ENCODE measurements at places on chromosomes 7 and 10.

GRCh38 chr7:138934367-138934766 lies 46.8 kb downstream of the KIAA1549 start:
- no peak for DNase-seq

- DNase-seq: no peak
Observed at GRCh38 chr10:85614981-85615380, 751.6 kb downstream of the GRID1 start.

GRCh38 chr7:47933215-47933614 lies 15.1 kb downstream of the PKD1L1 start:
- no peak for DNase-seq

- DNase-seq: no peak
Observed at GRCh38 chr10:129078746-129079145, 388.3 kb upstream of the MGMT start.

DNA sequence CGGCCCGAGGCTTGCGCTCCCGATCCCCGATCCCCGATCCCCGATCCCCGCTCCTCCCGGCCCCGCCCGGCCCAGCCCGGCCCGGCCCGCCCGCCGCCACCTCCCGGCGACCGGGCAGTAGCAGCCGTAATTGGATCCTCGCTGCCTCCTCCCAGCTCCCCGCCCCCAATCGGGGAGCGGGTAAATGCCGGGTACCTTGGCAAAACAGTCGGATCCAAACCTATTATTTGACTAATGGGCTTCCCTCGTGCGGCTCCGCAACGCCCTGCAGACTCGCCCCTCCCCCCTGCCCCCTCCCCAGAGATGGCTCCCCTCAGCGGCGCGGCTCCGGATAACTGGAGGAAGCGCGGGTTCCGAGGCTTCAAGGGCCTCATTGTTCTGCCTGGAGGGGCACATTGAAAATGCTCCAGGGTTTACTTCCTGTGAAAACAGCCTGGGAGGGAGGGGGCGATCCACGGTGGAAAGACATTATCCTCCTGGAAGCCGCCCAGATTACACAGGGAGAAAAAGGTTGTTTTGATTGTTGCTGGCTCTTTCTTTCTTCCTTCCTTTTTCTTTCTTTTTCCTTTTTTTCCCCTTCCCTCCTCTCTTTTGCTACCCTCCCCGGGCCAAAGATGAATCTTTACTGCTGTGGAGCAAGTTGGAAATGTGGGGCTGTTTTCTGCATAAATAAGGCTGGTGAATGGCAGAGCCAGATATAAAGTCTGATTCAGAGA lies 94.7 kb upstream of the ZMIZ1 start:
- peak; percentile 26 for DNase-seq

- no peak for DNase-seq
Observed at GRCh38 chr10:121942749-121943416, 15.1 kb upstream of the ATE1 start.

- peak; percentile 84 for DNase-seq
Observed at GRCh38 chr10:102461187-102462054, 10.1 kb upstream of the C10orf95 start.

GRCh38 chr10:43944381-43945093 lies 295.9 kb upstream of the ZNF32 start:
- no peak for DNase-seq

GRCh38 chr7:142338633-142339501 lies 81.0 kb upstream of the PRSS58 start:
- no peak for DNase-seq

DNA sequence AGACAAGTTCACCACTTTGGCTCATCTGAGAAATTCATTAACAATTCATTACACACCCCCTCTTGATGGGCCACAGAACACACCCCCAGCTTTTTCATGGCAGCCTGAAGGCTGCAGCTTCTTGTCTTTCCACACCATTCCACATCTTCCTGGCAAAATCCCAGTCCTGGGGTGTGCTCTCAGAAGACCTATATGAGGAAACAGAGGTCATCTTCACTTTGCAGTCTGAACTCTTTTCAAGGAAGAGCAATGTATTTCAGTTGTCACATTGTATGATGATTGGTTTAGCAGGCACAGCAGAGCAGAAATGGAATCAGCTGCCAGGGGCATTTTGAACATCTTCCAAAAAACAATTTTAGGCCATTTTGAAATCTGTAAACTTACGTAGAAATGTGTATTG lies 7.8 kb upstream of the LRRC27 start:
- no peak for DNase-seq

GRCh38 chr7:39616138-39616537 lies 7.2 kb upstream of the RALA start:
- DNase-seq: no peak

- DNase-seq: no peak
Observed at GRCh38 chr10:118953598-118954393, 75.7 kb upstream of the NANOS1 start.

GRCh38 chr7:75064291-75064690 lies 9.3 kb downstream of the RCC1L start:
- DNase-seq: no peak

DNA sequence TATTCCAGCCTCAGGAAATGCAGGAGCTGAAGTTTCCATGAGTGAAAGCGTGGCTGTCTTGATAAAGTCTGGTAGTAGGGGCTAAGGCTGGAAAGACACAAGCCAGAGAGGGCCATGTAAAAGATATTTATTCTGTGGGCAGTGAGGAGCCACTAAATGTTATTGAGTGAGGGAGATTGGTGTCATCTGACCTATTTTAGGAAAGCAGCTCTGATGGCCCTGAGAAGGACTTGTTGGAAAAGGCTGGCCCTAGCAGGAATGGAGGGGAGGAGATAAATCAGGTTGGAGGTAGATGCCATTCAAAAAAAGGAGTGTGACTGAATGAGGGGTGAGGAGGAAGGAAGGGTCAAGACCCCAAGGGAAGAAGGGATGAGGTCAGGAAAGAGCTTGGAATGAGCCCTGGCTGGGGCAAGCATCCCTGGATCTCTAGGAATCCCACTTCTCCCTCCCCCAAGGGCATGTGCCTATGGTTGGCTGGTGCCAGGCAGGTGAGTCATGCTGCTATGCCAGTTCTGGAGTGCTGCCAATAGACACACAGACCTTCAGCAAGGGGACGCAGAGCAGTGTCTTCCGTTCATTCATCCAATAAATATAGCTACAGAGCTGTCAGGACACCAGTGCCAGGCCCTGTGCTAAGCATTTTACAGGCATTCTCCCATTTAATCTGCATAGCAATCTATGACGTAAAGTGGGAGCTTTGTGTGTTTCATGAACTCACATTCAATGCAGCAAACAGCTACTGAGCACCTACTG lies 2.0 kb downstream of the ANKRD2 start:
- DNase-seq: no peak

DNA sequence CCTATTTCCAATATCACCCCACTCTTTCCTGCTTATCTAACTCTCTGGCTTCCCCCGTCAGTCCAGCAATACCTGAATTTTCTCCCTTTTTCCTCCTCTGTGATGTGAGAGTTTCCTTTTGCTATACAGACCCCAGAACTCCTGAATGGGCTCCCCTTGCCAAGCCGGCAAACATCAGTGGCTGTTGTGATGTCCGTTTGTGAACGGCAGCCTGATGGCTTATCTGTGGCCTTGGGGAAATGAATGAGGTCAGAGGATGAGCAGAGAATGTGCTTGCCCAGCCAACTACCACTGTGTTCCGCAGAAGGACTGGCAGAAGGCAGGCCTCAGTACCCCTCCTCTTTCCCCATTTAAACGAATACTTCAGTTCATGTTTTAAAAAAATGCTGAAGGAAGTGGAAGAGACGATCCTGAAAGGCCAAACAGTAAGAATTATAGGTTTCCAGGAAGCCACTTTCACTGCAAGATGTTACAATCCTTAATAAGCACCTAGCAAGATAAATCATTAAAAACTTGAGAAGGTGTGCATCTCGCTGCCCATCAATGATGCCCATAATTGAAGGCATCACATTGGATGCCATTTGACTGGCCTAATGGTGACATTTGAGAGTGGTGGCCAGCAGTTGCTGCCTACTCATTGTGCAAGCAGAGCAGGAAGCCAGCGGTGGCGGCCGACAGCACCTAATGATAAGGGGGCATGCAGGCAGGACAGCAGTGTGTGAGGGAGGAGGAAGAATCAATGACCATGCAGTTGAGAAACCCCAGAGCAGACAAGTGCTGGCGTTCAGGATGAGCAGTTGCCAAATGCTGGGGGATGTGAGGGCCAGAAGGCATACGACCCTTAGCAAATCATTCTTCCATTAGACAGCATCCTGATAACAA lies 31.5 kb downstream of the SLC18A2 start:
- no peak for DNase-seq

DNA sequence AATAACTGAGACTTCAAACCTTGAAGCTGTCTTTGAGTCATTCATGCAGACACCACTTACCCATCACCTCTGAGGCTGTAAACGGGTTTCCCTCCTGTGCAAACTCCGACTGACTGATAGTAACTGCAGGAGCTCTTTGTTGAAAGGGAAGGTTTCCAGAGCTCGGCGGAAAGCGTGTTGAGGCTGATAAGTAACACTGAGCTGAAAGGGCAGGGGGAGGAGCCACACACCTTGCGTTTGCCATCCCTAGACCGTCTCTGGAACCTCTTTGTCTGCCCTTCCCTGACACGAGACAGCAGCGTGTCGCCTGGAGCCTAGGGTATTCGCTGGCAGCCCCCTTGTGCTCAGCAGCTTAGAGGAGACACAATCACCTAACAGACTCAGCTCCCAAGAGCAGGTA lies 134.0 kb downstream of the PAXIP1 start:
- no peak for DNase-seq

- no peak for DNase-seq
Observed at GRCh38 chr10:86773498-86773897, 17.1 kb downstream of the BMPR1A start.

- DNase-seq: no peak
Observed at GRCh38 chr7:77667459-77668086, 28.7 kb upstream of the RSBN1L start.

GRCh38 chr10:119129721-119130120 lies 25.8 kb downstream of the DENND10 start:
- no peak for DNase-seq

GRCh38 chr7:23043441-23043840 lies 29.5 kb upstream of the HYCC1 start:
- DNase-seq: no peak

DNA sequence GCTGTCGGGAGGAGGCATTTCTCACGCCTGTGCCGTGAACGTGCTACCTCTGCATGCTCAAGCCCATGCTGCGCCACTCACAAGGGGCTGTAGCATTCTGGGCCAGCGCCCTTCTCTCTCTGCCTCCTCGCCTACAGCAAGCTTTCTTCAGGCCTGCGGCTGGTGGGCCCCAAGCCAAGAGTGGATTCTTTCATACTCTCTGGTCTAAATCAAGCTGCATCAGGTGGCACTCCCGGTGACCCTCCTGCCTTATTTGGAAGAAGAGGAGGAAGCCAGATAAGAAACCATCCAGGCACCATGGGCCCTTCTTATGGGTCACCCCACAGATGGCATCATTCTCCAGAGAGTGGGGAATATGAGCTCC lies 86.7 kb upstream of the DUSP5 start:
- no peak for DNase-seq

- no peak for DNase-seq
Observed at GRCh38 chr10:90403211-90404000, 454.4 kb downstream of the HTR7 start.

- no peak for DNase-seq
Observed at GRCh38 chr7:111223802-111224253, 132.9 kb downstream of the LRRN3 start.

DNA sequence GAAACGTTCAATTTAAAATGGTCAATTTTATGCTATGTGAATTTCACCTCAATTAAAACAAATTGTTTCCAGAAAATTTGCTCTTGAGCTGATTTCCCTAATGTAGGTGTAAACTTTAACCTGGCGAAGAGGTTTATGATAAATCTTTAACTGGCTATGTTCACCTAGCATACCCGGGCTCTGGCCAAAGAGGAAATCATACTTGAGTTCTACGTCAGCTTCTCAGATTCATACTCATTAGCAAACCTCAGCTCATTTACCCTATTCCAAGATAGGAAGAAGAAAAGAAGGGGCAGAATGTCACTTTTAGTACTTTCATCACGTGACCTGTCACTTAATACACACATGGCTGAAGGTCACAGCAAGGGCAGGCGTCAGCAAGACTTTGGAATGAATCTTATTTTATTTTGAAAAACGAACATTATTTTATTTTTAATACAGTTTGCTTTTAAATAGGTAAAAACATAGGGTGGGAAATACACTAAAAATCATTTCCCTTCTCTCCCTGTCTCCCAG lies 97.0 kb downstream of the ABLIM1 start:
- DNase-seq: no peak

DNA sequence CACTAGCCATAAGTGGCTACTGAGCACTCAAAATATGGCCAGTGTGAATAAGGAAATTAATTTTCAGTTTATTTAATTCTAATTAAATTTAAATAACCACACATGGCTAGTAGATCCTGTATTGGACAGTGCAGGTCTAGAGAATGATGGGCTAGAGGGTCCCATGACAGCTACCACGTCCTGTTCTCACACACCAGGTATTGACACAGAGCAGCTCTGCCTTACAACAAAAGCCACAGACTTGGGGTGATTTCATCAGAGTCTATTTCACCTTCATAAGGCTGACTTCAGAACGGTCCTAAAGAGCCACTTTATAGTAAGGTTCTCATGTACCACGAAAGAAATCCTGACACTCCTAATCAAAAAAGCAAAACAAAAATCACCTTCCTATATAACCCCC lies 111.3 kb downstream of the UBE2H start:
- no peak for DNase-seq

GRCh38 chr7:32092346-32092745 lies 22.1 kb upstream of the PDE1C start:
- no peak for DNase-seq

GRCh38 chr10:62738916-62739315 lies 65.6 kb upstream of the ADO start:
- no peak for DNase-seq

GRCh38 chr7:83617858-83618257 lies 31.1 kb downstream of the SEMA3E start:
- DNase-seq: no peak

GRCh38 chr7:99638731-99639130 lies 22.0 kb downstream of the ZSCAN25 start:
- DNase-seq: no peak

DNA sequence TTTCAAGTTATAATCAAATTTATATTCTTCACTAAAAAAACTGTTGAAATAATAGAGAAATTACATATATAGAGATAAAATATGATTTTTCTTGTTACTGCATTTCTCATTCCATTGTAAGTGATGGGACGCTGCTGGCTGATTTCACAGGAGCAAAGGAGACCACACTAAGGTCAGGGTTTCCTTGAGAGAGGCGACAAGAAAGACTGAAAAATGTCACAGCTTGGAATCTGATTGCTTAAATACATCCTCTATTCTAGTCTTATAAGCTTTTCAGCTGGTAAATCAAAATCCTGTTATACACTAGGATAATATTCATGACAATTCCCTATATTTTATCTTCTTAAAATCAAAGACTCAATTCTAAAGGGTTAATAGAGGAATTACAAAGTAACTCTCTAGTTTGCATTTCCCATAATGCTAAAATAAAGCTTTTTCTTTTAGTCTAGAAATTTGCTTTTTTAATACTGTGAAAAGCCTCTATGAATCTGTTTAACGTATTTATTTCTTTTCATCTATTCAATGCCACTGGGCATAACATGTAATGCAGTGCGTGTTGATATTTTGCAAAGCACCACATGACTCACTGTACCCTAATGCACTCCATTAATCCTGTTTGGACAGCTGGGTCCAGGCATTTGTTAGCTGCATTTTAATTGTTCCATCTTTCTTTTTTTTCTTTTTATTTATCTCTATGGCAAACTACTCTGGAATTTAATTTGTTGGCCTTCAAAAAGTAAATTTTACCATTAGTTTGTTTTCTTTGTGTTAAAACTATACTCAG lies 81.7 kb downstream of the RNF32 start:
- DNase-seq: no peak

Data from stimulated activated CD4-positive, alpha-beta T cell treated with anti-CD3 and anti-CD28 coated beads, Interleukin-12 subunit alpha, Interleukin-12 subunit beta, amount 100 ng/mL, for 24 hours (primary cell).